ENCODE measurements at places on chromosomes 7 and 10. TPM values are rescaled to one million over a fixed set of nuclear protein-coding genes. Genes with fewer than 3 reads are reported as not detected.

Gene FGFBP3
- total RNA-seq: not detected

Gene RAB19
- not detected for total RNA-seq

Gene DNAH11
- total RNA-seq: 3.0 TPM

Gene CALY
- not detected for total RNA-seq

Gene SH2B2
- 7.0 TPM for total RNA-seq

Data from tracheal epithelial cell (primary cell).